Stimulated activated CD8-positive, alpha-beta memory T cell treated with anti-CD3 and anti-CD28 coated beads, Interleukin-15, amount 100 ng/mL, for 24 hours (primary cell): ENCODE measurements at places on chromosomes 1 and 21.

DNA sequence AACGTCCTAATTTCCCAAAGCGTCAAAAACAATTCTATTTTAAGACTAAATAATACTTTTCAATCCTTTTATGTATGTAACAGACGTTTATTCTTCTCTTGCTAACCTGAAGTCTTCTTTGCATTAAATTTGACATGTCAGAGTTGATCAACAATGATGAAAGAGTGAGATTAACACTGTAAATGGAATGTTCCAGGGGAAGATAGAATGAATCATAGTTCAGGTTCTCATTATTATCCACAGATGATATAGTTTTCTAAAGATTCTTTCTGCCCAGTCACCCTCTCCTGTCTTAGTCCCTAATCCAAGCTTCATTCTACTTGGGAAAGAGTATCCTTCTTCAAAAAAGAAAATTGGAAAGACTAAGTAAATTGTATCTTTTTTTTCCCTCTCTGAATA, 38.9 kb downstream of the SDCCAG8 start:
- no peak for DNase-seq

DNA sequence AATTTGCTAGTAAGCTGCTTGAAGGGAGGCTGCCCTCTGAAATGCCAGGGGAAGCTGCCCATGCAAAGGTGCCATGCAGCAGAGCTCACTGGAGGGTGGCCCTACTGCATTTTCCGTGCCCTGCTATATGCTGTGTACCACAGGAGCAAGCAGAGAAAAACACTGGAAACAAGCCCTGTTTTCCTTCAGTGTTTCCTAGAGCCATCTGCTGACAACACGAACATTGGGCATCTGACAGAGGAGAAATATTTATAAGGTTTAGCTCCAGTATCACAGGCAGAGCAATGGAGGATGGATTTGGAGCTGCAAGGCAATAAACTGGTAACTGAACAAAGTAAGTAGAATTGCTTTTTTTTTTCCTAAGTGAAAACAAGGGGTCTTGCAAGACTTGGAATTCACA, 198.4 kb downstream of the USP25 start:
- no peak for DNase-seq

GRCh38 chr1:207393610-207394009, 60.5 kb upstream of the CR2 start:
- no peak for DNase-seq

GRCh38 chr1:157141212-157141855, 3.1 kb upstream of the ETV3 start:
- no peak for DNase-seq

DNA sequence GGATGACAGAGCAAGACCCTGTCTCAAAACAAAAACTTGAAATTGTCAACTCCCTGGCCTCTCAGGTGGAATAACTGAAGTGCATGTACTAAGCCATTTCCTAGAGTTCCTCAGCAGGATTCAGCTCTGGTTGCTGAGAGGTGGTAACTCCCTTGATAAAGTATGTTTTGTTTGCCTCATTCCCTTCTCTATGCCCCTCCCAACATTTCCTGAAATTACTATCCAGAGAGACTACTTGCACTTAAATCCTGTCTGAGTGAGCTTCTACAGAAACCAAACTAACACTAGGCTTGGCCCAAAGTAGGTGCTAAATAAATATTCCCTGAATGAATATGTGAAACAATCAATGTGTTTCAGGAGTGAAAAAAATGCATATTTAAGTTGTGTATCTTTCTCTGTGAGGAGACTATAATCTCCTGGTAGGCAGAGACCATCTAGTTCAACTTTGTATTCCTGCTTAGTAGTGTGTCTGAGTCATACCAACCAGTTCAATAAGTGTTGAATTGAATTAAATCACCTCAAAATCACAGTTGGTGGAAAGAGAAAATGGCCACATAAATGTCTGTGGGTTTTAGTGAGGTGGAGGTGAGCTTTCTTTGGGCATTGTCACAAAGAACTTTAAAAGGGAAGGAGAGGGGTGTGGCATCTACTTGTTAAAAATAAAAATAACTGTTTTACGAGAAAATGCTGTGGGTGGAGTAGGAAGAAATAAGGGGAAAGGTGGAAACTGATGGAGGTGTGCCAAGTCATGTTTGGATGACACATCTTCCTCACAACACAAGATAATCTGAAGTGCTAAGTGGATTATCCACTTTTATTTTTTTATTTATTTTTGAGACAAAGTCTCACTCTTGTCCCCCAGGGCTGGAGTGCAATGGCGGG, 12.6 kb downstream of the RIMKLA start:
- DNase-seq: no peak

DNA sequence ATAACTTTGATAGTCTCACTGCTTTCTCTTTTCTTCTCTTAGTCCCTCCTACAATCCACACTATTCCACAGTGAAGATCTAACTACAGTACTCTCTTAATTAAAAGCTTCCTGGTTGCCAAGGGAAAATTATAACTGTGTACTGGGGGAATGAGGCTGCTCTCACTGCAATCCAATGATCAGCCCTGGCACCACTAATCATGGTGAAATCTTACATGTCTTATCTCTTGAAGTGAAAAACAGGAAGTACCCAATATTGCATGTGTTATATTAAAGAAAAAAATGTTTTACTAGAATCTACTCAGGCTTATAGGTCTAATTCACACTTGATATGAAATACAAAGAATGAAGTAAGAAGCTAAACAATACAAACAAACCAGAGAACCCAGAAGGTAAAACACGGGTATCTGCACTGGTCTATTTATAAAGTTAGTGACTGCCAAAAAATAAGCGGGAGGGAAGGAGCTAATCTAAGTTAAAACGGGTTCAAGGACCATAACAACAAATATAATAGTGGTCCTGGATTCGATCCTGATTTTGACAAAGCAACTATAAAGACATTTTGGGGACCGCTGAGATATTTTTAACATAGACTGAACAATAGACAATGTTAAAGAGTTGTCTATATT, 57.5 kb downstream of the RGS2 start:
- no peak for DNase-seq

DNA sequence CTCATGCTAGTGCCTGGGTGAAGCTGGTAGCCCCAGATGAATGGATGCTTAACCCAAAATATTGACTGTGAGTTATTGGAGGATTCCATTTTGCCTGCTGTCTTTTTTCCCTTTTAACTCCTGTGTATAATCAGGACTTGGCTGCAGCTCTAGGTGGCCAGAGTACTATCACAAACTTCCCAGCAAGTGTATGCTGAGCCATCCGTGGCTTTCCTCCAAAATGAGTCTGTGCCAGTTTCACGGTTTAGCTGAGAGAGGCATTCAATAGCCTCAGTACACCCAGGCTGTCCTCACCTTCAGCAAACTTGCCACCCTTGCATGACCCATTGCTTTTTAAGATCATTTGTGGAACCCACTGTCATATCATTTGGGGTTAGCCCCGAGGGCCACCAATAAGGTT, 5.3 kb upstream of the DPT start:
- no peak for DNase-seq

GRCh38 chr1:74399249-74399648, 113.2 kb downstream of the LRRC53 start:
- DNase-seq: no peak

- DNase-seq: no peak
These were observed 32.4 kb upstream of the MGST3 start for GRCh38 chr1:165598676-165599059.
